ENCODE measurements at places on chromosomes 13 and 19.

- DNase-seq = no peak
These were observed 10.2 kb downstream of the ANGPTL4 start for GRCh38 chr19:8373867-8374813.

DNA sequence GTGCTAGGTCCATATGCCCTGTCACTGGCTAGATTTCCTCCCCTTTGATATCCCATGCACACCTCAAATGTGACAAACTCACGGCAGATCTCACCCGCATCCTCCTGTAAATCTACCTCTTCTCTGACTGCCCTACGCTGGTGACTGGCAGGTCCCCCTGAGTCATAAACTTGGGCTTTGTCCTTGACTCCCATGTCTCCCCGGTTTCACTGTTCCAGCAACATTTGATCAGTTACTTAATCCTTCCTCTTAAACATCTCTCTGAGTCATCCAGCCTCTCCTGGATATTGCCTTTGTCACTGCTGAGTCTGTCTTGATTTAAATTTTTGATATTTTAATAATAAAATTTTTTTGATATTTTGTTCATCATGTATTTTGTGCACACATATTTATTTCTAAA, 26.5 kb downstream of the FAM216B start:
- no peak for DNase-seq

DNA sequence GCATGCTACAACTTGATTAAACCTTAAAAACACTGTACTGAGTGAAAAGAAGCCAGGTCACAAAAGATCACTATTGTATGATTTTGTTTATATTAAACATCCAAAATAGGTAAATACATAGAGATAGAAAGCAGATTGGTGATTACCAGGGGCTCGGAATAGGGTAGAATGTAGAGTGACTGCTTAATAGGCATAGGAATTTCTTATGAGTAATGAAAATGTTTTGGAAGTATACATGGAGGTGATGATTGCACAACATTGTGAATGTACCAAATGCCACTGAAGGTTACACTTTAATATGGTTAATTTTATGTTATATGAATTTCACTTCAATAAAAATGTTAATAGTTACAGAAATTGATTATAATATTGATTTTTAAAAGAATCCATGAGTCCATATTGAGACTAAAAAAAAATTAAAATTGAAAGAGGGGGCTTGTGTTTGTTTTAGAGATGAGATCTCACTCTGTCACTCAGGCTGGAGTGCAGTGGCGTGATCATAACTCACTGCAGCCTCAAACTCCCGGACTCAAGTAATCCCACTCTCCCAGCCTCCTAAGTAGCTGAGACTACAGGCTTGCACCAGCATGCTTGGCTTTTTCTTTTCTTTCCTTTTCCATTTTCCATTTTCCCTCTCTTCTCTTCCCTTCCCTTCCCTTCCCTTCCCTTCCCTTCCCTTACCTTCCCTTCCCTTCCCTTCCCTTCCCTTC, 85.1 kb downstream of the FNDC3A start:
- DNase-seq = no peak

GRCh38 chr13:108346376-108346775, 76.9 kb downstream of the TNFSF13B start:
- DNase-seq = no peak

GRCh38 chr13:89150362-89150761, 1479.2 kb downstream of the SLITRK5 start:
- DNase-seq = no peak

DNA sequence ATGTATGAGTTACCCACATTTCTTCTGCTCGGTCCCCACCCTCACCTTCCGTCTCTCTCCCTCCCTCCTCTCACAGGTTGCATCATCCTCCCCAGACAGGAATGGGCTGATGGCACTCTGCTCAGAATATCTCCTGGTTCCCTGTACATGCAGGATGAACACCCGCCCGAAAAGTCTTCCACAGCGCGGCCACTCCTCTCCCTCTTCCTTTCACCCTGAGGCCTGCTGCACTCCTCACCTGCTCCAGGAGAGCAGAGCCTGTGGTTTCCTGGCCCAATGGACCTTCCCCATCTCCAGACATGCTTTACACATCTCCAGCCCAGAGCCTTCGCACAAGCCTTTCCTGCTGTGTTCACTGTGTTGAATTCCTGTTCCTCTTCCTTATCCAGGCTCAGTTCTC, 40.9 kb downstream of the GSX1 start:
- no peak for DNase-seq

DNA sequence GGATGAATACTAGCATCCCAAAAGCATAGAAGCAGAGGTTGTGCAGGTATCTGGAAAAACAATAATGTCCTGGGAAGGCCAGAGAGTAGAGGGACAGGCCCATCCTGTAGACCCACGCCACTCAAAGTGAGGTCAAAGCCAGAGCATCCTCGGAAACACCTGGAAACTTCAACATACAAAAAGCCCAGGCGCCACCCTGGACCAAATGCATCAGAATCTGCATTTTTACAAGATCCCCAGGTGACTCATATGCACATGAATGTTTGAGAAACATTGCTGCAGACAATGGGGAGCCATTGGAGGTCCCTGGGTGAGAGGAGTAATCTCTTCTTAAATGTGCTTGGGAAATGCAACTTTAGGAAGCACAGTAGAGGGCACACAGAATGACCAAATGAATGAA, 684.1 kb downstream of the DIAPH3 start:
- DNase-seq = no peak

GRCh38 chr19:7242601-7243258, 51.5 kb downstream of the INSR start:
- DNase-seq = no peak

- no peak for DNase-seq
These were observed 16.5 kb downstream of the IQCN start for GRCh38 chr19:18257503-18258470.

- DNase-seq = no peak
These were observed 64.9 kb upstream of the RNF113B start for GRCh38 chr13:98241976-98242375.

- no peak for DNase-seq
These were observed 8.2 kb upstream of the PCDH9 start for GRCh38 chr13:67238277-67238859.

DNA sequence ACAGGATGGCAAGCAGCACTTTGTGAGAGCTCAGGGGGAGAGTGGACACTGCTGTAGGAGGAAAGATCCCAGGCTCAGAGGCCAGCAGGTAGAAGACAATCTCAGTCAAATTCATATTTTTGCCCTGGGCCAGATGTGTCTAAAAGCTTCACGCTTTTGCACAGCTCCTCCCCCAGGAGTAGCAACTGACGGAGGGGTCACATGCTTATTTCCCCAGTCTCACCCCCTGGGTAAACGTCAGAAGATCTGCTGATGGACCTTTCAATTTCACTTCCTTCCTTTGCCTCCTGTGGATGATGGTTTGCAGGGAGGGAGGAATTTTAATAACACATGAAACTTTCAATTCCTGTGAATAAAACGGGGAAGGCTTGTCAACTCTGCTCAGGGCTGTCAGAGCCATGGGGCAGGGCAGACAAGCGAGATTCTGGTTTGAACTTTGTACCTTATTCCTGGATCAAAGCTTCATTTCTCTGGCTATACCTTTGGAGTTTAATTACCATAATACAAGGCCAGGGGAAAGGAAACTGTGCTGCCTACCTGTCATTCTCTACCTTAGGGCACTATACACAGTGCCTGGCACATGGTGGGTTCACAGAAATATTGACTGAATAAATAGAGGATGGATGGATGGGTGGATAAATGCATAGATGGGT, 41.0 kb downstream of the POU4F1 start:
- DNase-seq = no peak

DNA sequence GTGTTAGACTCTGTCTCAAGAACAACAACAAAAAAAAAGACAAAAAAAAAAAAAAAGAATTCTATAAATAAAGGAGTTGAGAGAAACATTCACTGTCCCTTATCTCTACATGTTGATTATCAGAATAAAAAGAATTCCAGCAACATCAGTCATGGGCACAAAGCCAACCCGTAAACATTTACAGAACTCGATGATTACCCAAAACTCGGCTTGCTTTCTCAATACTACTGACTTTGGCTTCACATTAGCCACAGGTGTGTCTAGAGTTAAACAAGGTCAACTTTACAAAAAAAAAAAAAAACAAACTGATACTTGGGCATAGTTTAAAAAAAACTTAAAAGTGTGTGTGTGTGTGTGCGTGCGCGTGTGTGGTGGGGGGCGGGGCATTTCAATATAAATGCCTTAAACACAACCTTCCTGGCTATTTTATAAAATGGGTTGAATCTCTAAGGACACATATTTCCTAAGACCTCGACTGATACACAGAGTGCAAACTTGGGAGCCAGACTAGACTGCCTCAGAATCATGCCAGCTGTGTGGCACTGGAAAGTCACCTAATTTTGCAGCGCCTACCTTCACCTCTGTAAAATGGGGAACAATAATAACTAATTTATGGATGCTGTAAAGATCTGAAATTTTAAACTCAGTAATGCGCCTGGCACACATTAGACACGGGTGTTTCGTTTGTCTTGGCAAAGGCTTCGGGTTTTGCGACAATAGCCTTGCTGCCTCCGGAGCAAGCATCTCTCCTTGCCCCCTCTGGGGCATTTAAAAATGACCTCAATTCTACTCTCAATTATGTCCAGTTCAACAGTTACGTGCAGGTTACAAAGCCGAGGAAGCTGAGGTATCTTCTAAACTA, 922 bp downstream of the EBPL start:
- DNase-seq = no peak

DNA sequence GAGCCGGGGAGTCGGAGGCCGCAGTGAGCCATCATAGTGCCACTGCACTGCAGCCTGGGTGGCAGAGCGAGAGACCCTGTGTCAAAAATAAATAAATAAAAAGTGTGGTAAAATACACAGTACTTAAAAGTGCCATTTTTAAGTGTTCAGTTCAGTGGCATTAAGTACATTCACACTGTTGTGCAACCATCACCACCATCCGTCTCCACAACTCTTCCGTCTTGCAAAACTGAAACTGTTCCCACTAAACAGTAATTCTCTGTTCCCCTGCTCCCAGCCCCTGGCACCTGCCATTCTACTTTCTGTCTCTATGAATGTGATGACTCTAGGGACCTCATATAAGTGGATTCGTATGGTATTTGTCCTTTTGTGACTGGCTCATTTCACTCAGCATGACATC, 13.3 kb downstream of the SLC25A42 start:
- no peak for DNase-seq

DNA sequence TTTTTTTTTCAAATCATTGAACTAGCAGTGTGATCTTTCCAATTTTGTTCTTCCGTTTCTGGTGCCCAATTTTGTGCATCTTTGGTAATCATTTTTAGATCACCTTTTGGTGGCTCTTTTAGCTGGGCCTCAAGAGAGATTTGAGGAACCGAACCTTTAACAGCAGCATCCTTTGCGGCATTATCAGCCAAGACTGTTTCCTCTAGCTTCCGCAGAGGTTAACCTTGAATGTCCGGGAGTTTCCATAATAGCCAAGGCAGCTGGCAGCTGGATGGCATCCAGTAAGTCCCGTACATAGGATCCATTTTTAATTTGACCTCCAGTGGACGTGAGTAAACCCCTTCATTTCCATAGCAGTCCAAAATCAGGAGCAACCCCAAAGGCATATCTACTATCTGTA, 9.6 kb downstream of the IRGC start:
- no peak for DNase-seq

DNA sequence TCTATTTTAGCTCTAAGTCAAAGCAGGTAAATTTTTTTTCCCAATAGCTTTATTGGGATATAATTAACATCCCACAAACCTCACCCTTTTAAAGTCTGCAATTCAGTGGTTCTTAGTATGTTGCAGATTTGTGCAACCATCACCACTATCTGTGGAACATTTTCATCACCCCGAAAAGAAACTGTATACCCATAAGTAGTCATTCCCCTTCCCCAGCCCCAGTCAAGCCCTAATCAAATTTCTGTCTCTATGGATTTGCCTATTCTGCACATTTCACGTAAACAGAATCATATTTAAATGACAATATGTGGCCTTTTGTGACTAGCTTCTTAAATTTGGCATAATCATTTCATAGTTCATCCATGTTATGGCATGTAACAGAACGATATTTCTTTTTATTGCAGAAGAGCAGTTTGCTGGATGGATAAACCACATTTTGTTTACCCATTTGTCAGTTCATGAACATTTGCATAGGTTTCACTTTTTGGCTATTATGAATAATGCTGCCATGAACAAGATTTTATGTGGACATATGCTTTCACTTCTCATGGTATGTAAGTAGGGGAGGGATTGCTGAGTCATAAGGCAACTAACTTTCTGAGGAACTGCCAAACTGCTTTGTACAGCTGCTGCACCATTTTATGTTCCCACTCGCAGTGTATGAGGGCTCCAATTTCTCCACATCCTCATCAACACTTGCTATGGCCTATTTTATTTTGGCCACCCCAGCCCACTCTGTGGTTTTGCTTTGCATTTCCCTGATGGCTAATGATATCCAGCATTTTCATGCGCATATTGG, 10.9 kb downstream of the SLC46A3 start:
- no peak for DNase-seq

DNA sequence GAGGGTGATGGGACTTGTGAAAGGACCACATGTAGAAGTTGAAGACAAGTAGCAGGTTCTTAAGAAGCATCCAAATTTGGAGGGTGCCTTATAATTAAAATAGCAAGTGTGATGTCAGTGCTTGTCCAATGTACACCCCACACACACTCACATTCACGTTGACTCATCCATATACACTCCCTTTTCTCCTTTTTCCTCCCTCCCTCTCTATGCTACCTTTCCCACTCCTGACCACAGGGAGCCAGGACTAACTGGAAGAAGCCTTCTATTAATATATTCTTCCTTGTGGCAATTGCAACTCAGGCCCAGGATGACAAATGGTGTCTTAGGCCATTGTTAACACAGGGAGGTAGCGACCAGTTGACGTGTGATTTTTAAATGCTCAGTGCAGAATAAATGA, 16.3 kb upstream of the GPR183 start:
- no peak for DNase-seq

DNA sequence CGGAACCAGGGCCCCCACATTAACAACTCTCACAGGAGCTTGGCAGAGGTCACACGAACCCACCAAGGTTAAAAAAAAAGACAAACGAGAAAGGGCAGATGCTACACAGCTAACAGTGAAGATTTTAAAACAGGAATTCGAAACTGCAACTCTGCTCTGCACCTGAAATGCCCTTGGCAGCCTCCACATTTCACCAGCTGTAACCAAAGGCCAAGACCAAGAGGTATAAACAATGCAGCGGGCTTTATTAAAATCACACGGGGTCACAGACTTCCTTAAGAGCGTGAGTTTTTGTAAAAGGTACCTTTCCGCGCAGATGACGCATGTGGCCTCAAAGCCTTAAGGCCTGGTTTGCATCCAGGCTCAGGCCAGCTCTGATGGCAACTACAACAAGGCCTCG, 88.2 kb downstream of the STK24 start:
- no peak for DNase-seq

- DNase-seq = no peak
These were observed 821.3 kb downstream of the DIAPH3 start for GRCh38 chr13:59342400-59342799.

GRCh38 chr13:80454245-80454644, 113.3 kb upstream of the SPRY2 start:
- DNase-seq = no peak

DNA sequence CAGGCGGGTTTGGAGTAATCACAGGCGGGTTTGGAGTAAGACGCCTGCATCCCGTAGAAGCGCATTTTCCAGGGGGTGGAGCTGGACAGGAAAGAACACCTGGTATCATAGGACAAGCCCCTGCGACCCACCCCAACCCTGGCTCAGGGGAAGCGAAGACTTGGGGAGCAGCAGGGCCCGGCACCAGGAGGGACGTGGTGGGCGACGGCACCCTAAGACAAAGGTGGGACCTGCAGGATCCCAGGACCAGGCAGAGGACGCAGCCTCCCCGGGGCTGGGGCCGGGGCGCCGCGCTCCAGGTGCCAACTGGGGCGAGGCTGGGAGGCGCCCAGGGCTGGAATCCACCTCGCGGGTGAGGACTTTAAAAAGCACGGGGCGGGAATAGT, 520 bp downstream of the ZNF600 start:
- DNase-seq = no peak
